ENCODE measurements at places on chromosomes 11 and 22.
A peak's percentile ranks its signal among the peaks of the same experiment; 100 is the strongest.

- no peak for DNase-seq
These were observed 28.2 kb downstream of the LRRC10B start for GRCh38 chr11:61536676-61537270.

- no peak for DNase-seq
These were observed 8.8 kb downstream of the BMAL1 start for GRCh38 chr11:13286279-13286821.

- DNase-seq, result no peak
These were observed 65.5 kb upstream of the THY1 start for GRCh38 chr11:119488256-119488995.

DNA sequence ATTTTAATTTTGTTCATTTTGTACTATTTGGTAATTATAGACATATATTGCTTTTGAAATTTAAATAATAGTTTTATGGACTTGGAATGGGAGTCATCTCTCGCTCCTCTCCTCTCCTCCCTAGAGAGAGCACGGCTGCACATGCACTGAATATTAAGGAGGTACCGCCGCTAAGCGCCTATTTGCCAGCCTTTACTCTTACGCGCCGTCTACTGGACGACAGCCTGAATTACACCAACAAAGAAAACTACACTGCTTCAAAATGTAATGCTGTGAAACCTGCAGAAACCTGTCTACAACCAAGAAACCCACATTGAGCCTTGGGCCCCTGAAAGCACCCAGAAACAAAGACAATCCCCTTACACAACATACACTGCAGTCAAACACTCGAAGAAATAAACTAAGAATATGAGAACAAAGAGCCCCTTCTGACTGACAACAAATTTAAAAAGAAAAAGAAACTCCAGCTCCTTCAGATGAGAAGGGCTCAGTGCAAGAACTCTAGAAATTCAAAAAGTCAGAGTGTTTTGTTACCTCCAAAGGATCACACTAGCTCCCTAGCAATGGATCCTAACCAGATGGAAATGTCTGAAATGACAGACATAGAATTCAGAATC, 737.2 kb downstream of the LRRC4C start:
- no peak for DNase-seq

DNA sequence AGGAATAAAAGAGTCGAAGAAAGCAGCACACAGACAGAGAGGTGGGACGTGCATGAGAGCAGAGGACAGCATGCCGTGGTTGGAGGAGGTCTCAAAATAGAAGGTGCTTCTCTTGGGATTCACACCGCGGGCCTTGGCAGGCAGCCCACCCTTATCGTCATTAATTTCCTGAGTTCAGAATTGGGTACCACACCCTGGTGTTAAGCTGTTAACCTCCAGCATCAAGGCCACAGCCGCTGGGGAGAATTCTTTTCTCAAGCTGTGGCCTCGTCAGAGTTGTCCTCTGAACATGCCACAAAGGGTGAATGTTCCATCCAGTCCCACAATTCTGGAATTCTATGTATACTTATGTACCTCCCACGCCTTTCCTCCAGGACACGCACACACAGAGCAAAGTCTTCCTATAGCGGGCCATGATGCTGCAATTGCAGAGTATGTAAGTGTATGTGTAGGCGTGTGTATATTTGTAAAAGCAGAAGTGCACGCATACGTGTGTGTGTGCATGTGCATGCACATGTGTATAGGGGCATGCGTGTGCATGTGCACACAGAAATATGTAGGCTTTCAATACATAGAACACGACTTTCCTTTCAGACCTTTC, 39.0 kb downstream of the ADAMTS8 start:
- DNase-seq, result peak; percentile 70

DNA sequence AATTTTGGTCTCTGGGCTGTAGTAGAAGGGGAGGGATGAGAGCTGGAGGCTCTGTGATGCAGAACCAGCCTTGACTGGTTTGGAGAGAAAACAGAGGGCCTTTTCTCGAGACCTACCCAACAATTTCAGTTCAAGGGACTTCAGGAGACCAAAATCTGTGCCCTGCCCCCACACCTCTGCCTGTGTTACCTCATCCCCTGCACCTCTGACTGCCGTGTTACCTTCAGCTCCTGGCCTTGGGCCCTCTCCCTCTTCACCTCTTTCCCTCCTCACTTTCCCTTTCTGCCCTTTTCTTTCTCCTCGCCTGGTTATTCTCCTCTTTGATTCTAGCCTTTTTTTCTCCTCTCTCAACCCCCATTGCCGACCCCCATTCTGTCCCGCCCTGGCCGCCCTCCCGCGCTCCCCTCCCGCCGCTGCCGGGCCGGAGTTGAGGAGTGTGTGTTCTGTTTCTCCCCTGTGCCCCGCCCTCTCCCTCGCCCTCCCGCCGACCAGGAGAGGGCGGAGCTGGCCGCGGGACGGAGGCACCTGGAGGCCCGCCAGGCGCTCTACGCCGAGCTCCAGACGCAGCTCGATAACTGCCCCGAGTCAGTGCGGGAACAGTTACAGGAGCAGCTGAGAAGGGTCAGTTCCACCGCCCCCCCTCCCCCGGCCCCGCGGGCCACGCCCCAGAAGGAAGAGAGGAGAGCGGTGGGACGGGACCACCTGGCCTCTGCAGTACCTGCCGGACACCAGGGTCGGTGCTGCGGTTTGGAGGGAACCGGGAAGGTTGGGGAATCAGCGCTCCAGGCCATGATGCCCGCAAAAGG, 27.2 kb downstream of the PHLDB1 start:
- DNase-seq, result peak; percentile 95

GRCh38 chr11:46383404-46383758, 1.9 kb downstream of the MDK start:
- no peak for DNase-seq

DNA sequence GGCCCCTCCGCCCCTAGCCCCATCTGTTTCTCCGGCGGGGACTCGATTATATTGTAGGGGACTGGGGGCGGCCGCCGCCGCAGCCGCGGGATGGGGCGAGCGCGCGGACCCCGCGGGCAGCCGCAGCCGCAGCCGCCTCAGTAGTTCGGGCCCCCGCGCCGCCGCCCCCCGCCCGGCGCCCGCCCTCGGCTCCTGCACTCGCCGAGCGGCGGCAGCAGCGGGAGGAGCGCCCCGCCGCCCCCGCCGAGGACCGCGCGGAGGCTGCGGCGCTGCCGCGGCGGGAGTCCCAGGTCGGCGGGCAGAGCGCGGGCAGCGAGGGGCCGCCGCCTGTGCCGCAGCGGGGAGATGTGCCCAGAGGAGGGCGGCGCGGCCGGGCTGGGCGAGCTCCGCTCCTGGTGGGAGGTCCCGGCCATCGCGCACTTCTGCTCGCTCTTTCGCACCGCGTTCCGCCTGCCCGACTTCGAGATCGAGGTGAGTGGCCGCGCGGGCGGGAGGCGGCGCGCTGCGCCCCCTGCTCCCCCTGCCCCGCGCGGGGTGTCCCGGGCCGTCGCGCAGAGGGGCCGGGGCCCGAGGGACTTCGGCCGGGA, at the start of gene CECR2:
CECR2 (plus strand) TSS at position 22 of the 587 bp plus-strand sequence; CDS start at position 346, 324 bp downstream.
- peak; percentile 75 for DNase-seq

DNA sequence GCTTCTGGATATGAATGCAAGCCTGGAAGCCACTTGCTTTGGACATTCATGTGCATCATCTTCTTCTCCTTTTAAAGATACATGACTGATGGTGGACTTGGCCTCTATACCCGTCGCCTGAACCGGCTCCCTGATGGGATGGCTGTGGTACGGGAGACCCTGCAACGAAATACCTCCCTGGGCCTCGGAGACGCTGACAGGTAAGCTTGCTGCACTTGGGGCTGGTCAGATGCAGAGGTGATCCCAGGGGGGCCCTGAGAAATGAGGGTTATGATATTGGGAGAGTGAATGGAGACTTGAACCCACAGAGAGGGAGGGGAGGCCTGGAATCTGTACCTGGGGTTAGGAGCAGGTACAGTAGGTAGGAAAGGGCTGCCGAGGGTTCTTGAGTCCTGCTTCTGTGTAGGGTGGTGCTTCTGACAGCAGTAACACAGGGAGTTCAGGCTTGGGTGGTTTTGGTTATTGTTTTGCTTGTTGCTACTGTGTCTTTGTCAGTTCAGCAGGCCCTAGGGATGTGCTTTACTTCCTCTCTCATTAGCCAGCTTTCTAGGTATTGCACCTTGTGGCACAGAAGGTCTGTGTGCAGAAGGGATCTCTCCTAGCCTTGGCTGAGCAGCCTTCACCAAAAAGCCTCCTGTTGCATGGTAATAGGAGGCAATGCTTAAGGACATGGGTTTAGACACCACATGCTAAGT, 176.1 kb downstream of the DBX1 start:
- no peak for DNase-seq

DNA sequence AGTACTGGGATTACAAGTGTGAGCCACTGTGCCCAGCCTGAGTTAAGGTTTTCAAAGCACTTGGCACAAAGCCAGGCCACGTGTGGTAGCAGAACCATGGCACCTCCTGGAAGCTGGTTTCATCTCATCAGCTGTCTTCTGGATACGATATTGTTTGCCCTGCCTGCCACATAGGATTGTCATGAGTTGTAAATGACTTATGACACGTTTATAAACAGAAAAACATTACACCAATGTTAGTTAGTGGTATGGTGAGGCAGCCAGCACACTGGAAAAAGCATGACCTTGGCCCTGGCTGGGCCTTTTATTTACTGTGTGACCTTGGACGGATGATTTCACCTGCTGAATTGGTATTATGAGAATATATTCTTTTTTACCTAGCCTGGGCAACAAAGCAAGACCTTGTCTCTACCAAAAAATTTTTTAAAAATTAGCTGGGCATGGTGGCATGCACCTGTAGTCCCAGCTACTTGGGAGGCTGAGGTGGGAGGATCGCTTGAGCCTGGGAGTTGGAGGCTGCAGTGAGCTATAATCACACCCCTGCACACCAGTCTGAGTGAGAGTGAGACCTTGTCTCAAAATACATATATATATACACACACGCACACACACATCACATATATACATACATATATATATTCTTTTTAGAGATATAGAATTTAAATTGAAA, 24.0 kb upstream of the MYH9 start:
- DNase-seq, result no peak

DNA sequence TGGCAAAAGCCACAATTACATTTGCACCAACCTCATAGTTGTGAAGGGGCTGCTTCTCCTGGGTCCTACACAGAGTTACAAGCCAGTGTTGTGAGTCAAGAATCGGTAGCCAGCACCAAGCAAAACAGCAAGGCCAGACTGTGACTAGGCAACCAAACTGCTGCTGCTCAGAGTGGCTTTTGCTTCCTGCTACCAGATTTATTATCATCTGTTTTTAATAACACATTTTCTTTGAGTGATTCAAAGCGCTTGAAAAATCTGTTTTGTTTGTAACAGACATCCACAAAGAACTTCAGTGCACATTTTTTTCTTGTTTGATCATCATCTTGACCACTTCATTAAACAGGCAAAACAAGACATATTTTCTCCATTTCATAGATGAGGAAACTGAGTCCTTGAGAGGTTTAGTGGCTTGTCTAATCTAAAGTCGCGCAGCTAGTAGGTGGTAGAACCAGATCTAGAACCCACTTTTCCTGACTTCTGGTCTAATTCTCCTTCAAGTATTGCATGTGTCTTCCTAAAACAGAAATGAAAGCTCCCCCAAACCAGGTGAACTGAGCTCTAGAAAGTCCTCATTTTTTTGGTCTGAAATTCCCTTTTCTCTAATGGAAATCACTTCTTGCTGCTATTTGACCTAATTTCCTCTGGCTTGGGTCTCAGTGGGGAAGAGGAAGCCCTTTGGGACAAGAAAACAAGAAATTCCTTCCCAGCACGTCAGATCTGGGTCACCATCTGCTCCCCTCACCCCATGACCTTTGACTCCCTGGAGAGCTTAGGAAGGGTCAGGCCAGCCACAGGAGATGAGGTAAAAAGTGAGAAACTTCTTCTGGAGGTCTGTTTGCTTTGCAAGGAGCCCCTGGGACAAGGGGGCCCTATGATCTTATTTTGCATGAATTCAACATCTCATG, 39.9 kb downstream of the CWC15 start:
- peak; percentile 35 for DNase-seq

GRCh38 chr11:67273260-67273990, 7.2 kb downstream of the GRK2 start:
- peak; percentile 29 for DNase-seq

DNA sequence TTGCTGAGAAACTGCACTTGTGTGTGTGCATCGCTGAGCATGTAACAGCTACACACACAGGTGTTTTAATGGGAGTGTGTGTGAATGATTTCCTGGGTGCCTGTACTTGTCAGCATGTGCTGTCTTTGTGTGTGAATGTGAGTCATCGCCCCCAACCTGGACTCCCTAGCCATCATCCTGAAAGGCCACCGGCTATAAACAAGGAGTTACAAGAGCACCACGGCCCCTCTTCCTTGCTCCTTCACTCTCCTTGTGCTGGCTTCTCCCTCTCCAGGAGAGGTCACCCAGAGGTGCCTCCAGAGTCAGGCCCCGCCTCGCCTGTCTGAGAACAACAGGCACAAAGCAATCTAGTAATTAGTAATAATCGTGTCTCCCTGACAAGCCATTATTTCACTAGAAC, 419.2 kb downstream of the BUD13 start:
- no peak for DNase-seq

- no peak for DNase-seq
These were observed 26.1 kb downstream of the MRTFA start for GRCh38 chr22:40610329-40610850.

- no peak for DNase-seq
These were observed 70.4 kb upstream of the FGF3 start for GRCh38 chr11:69889400-69890318.

- no peak for DNase-seq
These were observed 207.0 kb downstream of the TBC1D22A start for GRCh38 chr22:46969491-46969890.

GRCh38 chr11:70709596-70709995, 311.3 kb downstream of the CTTN start:
- DNase-seq, result no peak
